Testis (tissue), 5 donors: ENCODE measurements at places on chromosomes 1 and 21. TPM values are rescaled to one million over a fixed set of nuclear protein-coding genes. Genes with fewer than 3 reads are reported as not detected.
A peak's percentile ranks its signal among the peaks of the same experiment; 100 is the strongest.

GRCh38 chr1:201551096-201551495, 12.2 kb downstream of the NAV1 start:
- no peak for DNase-seq

GRCh38 chr1:238139713-238140112, 249.0 kb upstream of the ZP4 start:
- DNase-seq: no peak

GPR52 gene
- total RNA-seq: 7.5 TPM

DNA sequence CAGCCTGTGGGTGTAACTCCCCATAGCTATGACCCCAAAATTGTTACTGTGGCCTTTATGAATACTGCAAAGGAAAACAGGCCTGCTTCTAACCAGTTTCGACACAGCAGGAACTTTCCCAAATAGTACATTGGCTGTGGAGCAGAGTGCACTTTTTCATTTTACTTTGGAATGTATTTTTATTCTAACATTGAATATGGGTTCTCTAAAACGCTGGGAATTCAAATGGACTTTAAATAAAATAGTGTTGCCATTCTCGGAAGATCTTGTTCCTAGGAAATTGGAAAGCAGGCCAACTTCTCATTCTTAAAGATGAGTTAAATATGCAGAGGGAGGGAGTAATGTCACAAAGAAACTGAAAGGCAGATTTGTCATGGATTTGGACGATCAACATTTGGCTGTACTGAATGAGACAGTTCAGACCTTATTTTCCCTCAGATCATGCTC, 39.6 kb upstream of the ARHGAP29 start:
- no peak for DNase-seq

GRCh38 chr1:19569786-19570185, 74.3 kb upstream of the NBL1 start:
- DNase-seq: no peak

ANKRD35 gene
- total RNA-seq: 1.3 TPM

DNA sequence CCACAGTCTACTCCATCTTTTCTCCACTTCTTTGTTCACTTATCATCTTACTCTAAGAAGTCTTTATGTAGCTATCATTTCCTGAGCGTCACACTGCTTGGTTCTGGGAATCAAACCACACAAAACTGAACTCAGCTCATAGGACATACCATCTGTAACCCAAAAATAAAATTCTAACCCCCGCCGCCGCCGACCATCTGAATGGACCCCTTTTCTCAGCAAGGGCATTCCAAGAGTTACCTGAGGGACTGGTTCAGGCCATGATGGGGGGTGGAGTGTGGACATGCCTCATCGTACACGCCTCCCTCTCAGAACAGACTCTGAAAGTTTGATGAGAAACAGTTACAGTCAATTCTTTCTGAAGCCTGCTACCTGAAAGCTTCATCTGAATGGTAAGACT, 12.6 kb upstream of the CHI3L2 start:
- no peak for DNase-seq

DNA sequence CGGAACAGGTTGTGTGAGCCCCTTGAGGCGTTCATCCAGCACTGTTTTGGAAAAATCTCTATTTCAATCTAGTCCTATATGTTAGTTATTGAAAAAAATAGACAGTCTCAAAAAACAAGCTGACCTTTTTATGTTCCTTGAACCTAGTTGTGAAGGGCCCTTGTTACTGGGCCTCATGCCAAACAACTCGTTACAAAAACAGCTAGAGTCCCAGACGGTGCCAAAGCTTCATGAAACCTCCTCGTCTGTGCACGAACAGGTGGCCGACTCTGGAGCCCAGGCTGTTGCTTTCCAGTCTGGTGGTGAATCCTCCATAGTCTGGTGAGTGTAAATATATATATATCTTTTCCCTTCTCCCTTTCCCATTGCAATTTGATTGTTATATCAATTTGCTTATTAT, at the start of gene CHIA:
Gene CHIA (plus strand): TSS at position 222 of the 400 bp plus-strand sequence. CDS start 19,617 bp downstream, outside the sequence.
- peak; percentile 46 for DNase-seq

DNA sequence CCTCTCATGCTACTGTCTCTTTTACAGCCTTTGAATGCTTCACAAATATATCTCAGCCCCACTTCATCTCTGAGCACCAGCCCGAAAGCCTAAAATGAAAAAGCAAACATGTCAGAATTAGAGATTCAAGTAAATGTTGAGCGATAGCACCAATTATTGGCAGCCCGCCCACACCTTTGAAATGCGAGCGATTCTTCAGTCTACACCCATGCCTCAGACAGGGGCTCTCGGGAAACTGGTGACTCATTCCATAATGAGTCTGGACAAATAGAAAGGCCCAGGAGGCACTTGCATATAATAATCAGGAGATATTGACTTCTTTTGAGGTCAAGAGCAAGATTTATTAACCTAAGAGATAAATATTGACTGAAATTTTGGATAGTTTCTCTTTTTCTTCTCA, 487.3 kb upstream of the PTBP2 start:
- no peak for DNase-seq

RHBG gene
- total RNA-seq: 2.0 TPM

MROH9 gene
- total RNA-seq: 2.8 TPM

- DNase-seq: no peak
Measured at GRCh38 chr1:177864538-177865305, 105.1 kb downstream of the SEC16B start.

TRAPPC3 gene
- total RNA-seq: 146 TPM

- DNase-seq: no peak
Measured at GRCh38 chr1:205861540-205861939, 11.6 kb upstream of the PM20D1 start.
